ENCODE measurements at places on chromosomes 11 and 22.

- DNase-seq = no peak
These were observed 75.5 kb upstream of the CD44 start for GRCh38 chr11:35063488-35063931.

DNA sequence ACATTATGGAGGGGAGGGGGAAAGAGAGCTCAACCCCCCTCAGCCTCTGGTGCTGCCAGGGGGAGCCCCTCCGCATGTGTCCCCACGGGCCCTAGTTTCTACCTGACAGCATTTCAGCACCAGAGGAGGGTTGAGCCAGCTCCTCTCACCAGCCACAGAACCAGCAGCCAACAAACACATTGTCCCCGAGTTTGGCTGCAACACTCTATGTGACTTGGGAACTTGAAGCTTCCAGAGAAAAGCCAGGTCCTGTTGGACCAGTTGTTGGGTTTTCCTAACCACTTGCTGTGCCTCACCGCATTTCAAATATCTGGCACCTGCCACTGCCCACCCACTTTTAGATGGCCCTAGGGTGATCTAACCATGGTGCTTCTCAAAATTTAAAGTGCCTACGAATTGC lies 13.5 kb downstream of the TMA7B start:
- DNase-seq = no peak

GRCh38 chr11:77821349-77821851 lies 456 bp downstream of the AAMDC start:
- DNase-seq = peak; percentile 63

DNA sequence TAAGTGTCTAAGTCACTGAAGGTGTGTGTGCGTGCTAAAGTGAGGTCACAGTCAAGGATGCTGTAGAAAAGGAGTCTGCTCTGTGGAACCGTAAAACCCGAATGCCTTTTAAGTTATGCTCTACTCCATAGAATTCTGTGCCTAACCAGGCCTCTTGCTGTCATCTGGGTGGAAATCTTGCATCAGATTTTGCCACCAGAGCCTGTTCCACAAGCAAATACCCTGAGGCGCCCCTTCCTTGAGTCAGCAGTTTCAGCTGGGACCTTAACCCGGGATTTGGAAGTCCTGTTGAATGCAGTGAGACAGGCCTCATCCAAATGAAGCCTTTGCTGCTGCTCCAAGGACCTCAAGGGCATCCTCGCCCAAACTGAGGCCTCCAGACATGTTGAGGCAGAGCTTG lies 109.8 kb downstream of the WNT11 start:
- no peak for DNase-seq

- no peak for DNase-seq
These were observed 24.9 kb downstream of the CD44 start for GRCh38 chr11:35163702-35164496.

DNA sequence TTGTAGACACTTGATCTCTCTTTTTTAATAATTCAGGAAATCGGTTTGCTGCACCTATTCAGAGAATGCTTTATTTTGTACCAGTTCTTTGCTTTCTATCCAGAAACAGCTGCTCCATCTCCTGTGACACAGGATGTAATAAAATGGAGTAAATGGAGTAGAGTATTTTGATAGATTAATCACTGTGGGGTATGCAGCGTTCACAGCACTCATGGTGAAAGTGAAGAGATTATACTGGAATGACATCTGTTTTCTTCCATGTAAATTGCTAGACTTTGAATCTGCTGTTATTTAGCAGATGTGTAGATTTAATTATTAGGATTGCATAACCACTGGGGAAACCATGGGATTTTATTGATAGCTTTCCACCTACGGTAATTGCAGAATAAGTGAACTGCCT lies 227.3 kb upstream of the ARHGAP42 start:
- DNase-seq = no peak

- peak; percentile 43 for DNase-seq
These were observed 1.6 kb upstream of the IZUMO1R start for GRCh38 chr11:94302776-94303175.
